ENCODE measurements at places on chromosomes 3 and 15. TPM values are rescaled to one million over a fixed set of nuclear protein-coding genes. Genes with fewer than 3 reads are reported as not detected.

Gene TGM4
- total RNA-seq = 0.19 TPM

Gene GOLGA6A
- not detected for total RNA-seq

Gene HRH1
- 0.87 TPM for total RNA-seq

DNA sequence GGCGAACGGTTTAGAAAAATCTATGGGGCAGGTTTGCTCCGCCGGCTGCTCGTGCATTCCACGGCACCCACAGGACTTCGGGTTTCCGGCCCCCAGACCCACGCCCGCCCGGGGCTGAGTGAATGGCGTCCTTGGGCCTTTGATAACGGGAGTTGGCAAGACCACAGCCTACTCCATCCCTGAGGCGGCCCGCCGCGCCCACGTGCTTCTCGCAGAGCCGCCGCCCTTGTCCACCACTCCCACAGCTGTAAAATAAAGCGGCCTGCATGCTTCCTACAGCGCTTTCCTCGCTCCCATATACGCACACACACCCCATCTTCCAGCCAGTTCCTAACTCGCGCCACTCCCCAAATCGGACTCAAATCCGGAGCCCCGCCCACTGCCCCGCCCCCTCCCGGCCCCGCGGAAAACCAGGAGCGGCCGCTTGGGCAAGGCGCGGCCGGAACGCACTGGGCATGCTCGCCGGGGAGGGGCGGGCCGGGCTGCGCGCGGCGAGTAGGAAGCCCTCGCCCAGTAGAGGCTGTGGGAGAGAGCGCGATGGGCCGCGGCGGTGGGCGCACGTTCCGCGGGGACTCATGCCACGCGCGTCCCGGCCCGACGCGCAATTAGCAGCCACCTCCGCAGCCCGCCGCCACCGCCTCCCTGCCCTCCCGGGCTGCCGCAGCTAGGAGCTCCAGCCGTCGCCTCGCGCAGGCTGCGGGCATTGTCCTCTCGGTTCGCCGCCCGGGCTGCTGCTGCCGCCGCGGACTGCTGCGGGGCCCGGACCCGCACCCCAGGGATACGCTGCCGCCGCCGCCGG lies at the start of gene RAP2B:
TSS of gene RAP2B (plus strand) at position 513 of the 799 bp plus-strand sequence. CDS start 468 bp downstream, outside the sequence.
- no peaks in the 10 kb centered on the region for H3K36me3 ChIP-seq
- DNase-seq = peak; percentile 96
- H3K4me1 ChIP-seq = peaks cover 6% of the 10 kb centered on the region
- H3K27me3 ChIP-seq = no peaks in the 10 kb centered on the region

DNA sequence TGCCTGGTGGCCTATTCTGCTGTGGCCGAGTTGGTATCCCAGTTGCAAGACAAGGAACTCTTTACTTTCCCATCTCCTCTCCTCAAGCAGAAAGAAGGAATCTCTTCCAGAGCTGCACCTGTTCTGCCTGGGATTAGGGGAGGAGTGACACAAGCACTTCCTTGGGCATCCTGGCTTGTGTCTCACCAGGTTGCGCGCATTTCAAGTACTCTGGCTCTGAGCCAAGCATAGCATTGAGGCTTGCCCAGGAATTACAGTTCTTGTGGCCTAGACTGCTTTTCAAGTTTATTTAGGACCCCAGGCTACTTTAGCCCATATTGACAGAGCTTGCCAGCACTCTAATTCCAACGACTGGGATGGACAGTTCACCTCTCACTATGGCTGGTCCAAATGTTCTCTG lies 150.5 kb downstream of the RSRC1 start:
- no peak overlapping the region for H3K4me3 ChIP-seq
- H3K4me1 ChIP-seq = no peaks in the 10 kb centered on the region
- no peak for DNase-seq
- no peaks in the 10 kb centered on the region for H3K36me3 ChIP-seq
- no peaks in the 10 kb centered on the region for H3K27me3 ChIP-seq
- no peak overlapping the region for H3K27ac ChIP-seq

GRCh38 chr15:65688462-65688861 lies 66.7 kb downstream of the SLC24A1 start:
- peaks cover 21% of the 10 kb centered on the region for H3K36me3 ChIP-seq
- H3K27ac ChIP-seq = no peak overlapping the region
- no peak overlapping the region for H3K4me3 ChIP-seq
- no peaks in the 10 kb centered on the region for H3K4me1 ChIP-seq

DNA sequence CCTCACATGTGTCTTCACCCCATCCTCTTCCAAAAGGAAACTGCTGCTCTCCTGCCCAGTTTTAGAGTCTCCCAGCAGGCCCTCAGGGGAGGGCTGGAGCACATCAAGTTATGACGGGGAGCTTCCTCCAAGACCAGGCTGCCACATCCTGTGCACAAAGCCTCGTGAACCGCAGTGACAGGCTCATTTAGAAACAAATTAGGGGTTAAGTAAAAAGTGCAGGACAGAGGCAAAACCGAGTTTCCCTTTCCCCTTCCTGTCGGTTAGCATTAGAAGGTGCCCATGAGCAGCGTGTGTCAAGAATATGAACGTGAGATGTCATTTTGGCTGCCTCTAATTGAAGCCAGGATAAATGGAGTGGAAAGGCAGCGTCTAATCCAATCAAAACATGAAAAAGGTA lies 199.7 kb downstream of the ARRDC4 start:
- H3K4me3 ChIP-seq = no peak overlapping the region
- H3K36me3 ChIP-seq = no peaks in the 10 kb centered on the region
- no peaks in the 10 kb centered on the region for H3K4me1 ChIP-seq
- no peak for DNase-seq

DNA sequence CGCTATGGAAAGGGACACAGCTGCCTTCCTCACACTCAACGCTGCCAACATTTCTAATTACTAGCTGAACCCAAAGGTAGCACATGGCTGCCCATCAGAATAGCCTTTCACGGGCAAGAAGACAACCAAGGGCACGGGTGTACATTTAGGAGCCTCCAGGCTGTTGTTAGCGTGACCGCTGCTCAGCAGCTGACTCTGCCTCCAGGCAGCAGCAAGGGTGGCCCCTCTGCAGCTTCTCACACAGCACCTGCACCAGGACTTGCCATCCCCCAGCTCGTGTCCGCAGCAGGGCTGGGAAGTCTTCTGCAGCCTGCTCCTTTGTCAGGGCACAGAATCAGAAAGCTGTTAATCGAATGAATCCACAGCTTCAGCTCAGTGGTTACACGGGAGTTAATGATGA lies 146.8 kb downstream of the ADAMTS17 start:
- no peaks in the 10 kb centered on the region for H3K36me3 ChIP-seq
- H3K4me3 ChIP-seq = no peak overlapping the region
- H3K27ac ChIP-seq = no peak overlapping the region
- H3K27me3 ChIP-seq = no peaks in the 10 kb centered on the region
- no peak for DNase-seq

DNA sequence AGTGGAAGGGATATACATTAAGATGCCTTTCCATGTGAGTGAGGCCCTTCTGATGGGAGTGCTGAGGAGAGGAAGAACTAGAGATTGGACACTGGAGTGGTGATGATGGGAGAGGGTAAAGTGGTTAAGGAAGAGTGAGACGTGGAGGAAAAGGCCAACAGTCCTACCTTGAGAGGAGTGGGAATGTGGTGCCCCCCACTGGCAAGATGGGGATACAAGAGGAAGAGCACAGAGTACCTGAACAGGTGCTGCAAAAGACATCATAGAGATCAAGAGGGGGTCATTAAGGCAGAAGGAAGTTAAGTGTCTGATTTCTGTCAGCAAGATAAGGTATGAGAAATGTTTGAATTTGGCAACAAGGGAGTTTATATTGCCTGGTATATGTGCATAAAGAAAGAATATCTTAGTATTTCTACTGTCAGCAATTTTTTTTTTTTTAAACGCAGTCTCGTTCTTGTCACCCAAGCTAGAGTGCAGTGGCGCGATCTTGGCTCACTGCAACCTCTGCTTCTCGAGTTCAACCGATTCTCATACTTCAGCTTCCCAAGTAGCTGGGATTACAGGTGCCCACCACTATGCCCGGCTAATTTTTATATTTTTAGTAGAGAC lies 34.0 kb downstream of the ARIH2 start:
- H3K27me3 ChIP-seq = no peaks in the 10 kb centered on the region
- H3K4me3 ChIP-seq = no peak overlapping the region
- DNase-seq = peak; percentile 33
- H3K36me3 ChIP-seq = peaks cover 18% of the 10 kb centered on the region

DNA sequence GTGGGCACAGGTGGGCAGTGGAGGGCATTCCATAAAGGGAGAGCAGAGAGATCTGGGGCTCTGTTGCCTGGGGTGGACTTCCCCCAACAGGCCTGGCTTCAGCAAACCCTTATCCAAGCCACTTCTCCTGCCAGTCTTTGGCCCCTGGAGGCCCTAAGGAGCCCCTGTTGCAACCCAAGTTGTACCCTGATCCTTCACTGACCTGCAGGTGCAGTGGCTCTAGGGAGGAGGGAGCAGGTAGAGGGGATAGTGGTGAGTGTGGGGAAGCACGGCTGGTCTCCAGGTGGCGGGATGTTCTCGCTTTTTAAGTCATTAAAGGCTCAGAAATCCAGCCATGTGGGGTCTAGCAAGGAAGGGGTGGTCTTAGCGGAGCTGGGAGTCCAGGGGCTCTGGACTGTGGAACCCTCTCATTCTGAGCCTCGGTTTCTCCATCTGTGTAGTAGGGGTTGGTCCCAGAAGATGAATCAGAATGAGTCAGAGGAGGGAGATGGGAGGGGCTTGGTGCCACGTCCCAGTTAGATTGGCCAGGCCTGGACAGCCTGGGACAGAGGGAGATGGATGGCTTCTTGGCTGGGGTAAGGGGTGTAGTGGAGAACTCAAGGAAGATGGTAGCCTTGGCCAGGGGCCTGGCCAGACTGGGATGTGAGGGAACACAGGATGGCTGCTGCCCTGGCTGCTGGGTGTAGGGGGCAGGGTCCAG lies 2.6 kb downstream of the ZBTB47 start:
- H3K27me3 ChIP-seq = no peaks in the 10 kb centered on the region
- peaks cover 9% of the 10 kb centered on the region for H3K36me3 ChIP-seq
- H3K4me1 ChIP-seq = peaks cover 57% of the 10 kb centered on the region
- H3K27ac ChIP-seq = no peak overlapping the region
- peak; percentile 66 for DNase-seq
- no peak overlapping the region for H3K4me3 ChIP-seq

DNA sequence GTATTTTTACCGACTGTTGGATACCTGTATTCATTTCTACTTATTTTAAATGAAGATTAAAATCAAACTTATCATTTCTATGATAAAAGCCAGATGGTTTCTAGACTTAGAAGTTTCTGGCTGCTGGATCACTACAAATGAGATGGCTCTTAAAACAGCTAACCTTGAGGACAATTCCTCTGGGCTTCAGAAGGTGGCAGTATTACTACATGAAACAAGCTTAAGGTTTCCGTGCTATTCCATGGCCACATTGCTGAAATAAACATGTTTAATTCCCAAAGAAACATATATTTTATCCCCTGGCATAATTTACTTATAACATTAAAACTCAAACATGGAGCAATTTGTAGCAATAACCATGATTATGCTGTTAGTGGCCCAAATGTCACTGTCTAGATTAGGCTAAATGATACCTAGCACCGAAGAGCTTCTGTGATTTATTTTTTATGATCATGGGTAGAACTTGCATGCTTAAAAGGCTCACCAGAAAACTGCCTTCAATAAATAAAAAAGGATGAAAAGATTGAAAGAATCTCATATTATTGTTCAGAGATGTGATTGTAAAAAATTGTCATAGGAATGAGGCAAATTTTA lies 204.0 kb upstream of the NANOGP8 start:
- no peaks in the 10 kb centered on the region for H3K36me3 ChIP-seq
- no peak overlapping the region for H3K27ac ChIP-seq
- no peaks in the 10 kb centered on the region for H3K4me1 ChIP-seq
- H3K4me3 ChIP-seq = no peak overlapping the region

- H3K4me1 ChIP-seq = no peaks in the 10 kb centered on the region
- no peak for DNase-seq
- H3K36me3 ChIP-seq = no peaks in the 10 kb centered on the region
- H3K4me3 ChIP-seq = no peak overlapping the region
- H3K27ac ChIP-seq = no peak overlapping the region
Measured at GRCh38 chr3:149975919-149976318, 5.2 kb upstream of the PFN2 start.

- H3K27me3 ChIP-seq = no peaks in the 10 kb centered on the region
- no peaks in the 10 kb centered on the region for H3K36me3 ChIP-seq
- no peak overlapping the region for H3K4me3 ChIP-seq
- peaks cover 18% of the 10 kb centered on the region for H3K4me1 ChIP-seq
- no peak overlapping the region for H3K27ac ChIP-seq
Measured at GRCh38 chr15:75067123-75067830, 43.9 kb downstream of the PPCDC start.

GRCh38 chr3:120572027-120572426 lies 24.1 kb upstream of the NDUFB4 start:
- H3K27ac ChIP-seq = no peak overlapping the region
- no peaks in the 10 kb centered on the region for H3K36me3 ChIP-seq
- no peak overlapping the region for H3K4me3 ChIP-seq
- H3K4me1 ChIP-seq = peaks cover 21% of the 10 kb centered on the region

DNA sequence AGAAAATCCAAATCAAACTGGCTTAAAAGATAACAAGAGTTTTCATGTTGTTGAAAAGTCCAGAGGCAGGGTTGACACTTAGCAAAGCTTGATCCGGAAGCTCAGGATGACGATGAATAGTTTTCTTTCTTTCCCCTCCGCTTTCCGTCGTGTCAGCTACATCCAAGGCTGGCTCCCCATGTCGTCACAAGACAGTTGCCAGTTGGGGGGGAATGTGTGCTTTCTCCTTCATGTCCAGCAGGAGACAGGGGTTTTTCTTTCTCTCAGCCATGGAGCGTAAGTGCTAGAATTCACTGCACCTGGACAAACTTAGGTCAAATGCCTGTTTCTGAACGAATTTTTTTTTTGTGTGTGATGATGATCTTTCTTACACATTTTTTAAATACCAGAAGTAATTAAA lies 273.8 kb upstream of the RGMA start:
- no peak for DNase-seq
- no peaks in the 10 kb centered on the region for H3K36me3 ChIP-seq
- no peak overlapping the region for H3K4me3 ChIP-seq

- H3K27ac ChIP-seq = peak overlapping the region; percentile 4
- H3K4me3 ChIP-seq = no peak overlapping the region
- no peaks in the 10 kb centered on the region for H3K27me3 ChIP-seq
- H3K4me1 ChIP-seq = peaks cover 11% of the 10 kb centered on the region
- H3K36me3 ChIP-seq = no peaks in the 10 kb centered on the region
Measured at GRCh38 chr3:124584552-124585391, 145.5 kb upstream of the UMPS start.

DNA sequence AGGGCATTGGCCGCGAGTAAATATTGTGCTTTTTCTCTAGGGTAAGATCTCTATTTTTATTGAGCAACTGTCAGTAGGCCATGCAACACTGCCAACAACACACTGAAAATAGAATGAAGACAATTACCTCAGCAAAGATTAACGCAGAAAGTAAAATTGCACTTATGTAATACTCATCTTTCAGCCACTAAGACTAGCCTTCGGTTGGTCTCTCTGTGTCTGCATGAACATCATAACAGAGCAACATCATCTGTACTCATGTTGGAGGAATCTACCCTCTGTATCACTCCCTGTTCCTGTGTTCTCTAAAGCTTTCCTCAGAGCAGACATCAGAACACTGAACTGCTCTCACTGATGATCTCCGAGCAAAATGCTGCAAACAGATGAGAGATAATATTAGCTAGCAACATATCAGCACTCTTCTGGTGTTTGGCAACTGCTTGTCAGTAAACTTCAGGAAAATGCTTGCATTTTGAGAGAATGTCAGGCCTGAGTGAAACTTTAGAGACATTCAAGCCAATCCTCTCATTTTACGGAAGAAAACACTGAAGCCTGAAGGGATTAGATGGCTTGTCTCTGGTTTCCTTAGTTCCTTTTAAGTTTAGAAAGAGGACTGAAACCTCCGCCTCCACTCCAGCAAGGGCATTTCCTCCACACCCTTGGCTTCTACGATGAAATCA lies 8.4 kb upstream of the LRRC3B start:
- H3K27me3 ChIP-seq = no peaks in the 10 kb centered on the region
- H3K36me3 ChIP-seq = no peaks in the 10 kb centered on the region
- no peak overlapping the region for H3K4me3 ChIP-seq
- no peaks in the 10 kb centered on the region for H3K4me1 ChIP-seq
